ENCODE measurements at places on chromosomes 4 and X.

- no peak for DNase-seq
These were observed 61.0 kb downstream of the BEX3 start for GRCh38 chrX:103437147-103437873.

- DNase-seq: no peak
These were observed 86.2 kb upstream of the HPRT1 start for GRCh38 chrX:134373736-134374135.

DNA sequence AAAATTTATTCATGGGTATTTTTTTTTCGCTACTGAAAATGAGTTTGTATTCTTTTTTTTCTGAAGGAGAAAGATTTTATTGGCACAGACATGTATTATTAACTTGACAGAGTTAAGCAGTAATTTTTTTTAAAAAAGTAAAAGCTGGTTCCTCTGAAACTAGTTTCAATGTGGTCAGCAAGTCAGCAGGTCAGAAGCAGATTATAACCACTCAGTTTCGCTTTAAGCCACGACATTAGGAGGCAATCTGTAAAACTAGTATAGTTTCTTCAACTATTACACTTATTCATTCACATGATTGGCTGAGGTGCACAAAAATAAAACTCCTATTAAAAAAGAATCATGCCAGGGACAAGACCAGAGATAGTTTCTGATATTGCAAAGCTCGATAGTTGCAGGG is 714.2 kb upstream of the PCDH7 start:
- no peak for DNase-seq

DNA sequence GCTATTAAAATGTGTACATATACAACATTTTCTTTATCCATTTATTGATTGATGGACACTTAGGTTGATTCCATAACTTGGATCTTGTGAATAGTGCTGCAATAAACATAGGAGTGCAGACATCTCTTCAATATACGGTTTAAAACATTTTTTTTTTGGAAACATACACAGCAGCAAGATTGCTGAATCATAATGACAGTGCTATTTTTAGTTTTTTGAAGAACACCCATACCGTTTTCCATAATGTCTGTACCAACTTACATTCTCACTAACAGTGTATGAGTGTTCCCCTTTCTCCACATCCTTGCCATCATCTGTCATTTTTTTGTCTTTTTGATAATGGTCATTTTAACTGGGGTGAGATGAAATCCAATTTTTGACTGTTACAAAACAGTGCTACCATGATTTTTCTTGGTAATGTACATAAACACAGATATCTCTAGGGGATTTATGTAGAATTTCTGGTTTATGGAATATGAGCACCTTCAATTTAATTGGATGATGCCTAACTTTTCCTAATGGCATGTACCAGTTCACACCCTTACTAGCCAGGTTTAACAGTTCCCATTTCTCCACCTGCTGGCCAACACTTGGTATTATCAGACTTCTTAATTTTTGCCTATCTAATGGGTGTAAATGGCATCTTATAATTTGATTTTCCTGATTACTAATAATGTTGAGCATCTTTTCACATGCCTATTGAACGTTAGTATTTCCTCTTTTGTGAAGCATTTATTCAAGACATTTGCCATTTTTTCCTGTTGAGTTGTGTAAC is 21.0 kb upstream of the TMSB15B start:
- DNase-seq: no peak

GRCh38 chr4:146098397-146098796 is 77.1 kb upstream of the LSM6 start:
- no peak for DNase-seq

DNA sequence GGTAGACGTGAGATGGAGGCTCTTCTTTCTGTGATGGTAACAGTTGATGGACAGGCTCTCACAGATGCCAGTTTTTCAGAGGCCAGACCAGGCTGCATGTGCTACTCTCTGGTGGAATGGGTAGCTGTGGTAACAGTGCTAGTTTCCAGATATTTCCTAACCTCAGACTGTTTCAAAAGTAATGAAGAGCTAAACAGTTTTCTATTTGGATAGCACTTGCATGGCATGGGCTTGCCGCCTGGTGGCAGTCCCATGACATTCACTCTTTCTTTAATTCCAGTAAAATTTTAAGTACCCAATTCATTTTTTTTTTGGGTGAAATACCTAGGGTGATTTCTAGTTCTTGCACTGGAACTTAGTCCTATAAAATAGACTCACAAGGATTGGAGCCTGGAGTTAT is 220.2 kb upstream of the MAD2L1 start:
- no peak for DNase-seq

DNA sequence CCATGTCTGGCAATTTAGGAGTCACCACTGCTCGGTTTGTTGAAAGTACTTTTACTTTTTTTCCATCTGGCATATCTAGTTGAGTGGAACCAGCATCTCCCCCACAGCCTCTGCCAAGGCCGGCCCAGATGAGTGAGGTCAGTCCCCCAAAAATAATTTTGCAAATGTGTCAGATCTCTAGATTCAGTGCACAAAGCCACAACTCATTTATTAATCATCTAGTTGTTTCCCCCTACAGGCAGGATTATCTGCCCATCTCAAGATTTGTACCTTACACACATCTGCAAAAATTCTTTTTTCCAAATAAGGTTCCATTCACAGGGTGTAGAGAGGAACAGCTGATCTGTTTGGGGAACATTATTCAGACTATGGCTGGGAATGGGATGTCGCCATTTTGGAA is 174.0 kb upstream of the MXRA5 start:
- no peak for DNase-seq
